A549 treated with GW870086 at 1 μM for 4 hours (cell line): ENCODE measurements at places on chromosomes 7 and 10. TPM values are rescaled to one million over a fixed set of nuclear protein-coding genes. Genes with fewer than 3 reads are reported as not detected.

Gene CDC123
- total RNA-seq = 127 to 180 TPM (median 131 TPM) in 5 replicates

Gene KIF20B
- 9.4 to 16.3 TPM (median 14.0 TPM) in 5 replicates for total RNA-seq

Gene DNAJB12
- 31.4 to 33.6 TPM (median 32.3 TPM) in 5 replicates for total RNA-seq

Gene ADAM8
- total RNA-seq = 2.4 to 4.5 TPM (median 3.8 TPM) in 5 replicates

Gene PRKCQ
- 3.5 to 4.6 TPM (median 4.2 TPM) in 5 replicates for total RNA-seq

Gene HOXA11
- 0.55 to 0.80 TPM (median 0.70 TPM) in 5 replicates for total RNA-seq

Gene ADAM12
- total RNA-seq = 3.1 to 5.3 TPM (median 4.1 TPM) in 5 replicates

Gene KCP
- 0.09 to 0.18 TPM (median 0.14 TPM) in 5 replicates for total RNA-seq
